ENCODE measurements at places on chromosomes 6 and 20.

DNA sequence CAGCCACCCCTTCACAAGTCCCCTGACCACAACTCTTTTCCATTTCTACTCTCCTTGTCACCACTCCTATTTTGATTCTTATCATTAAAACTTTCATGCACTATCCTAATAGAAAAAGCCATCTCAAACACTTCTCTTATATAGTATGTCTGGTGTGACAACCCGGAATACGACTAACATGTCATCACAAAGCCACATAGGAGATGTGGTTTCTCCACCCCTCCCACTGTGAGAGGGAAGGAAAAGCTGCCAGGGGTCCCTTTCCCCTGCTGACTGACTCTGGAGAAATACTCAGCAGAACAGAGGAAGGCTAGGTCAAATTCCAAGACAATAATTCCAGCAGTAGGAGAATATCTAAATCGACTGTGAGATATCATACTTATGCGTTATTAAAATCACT lies 193.0 kb upstream of the KCNK16 start:
- no peak for DNase-seq

DNA sequence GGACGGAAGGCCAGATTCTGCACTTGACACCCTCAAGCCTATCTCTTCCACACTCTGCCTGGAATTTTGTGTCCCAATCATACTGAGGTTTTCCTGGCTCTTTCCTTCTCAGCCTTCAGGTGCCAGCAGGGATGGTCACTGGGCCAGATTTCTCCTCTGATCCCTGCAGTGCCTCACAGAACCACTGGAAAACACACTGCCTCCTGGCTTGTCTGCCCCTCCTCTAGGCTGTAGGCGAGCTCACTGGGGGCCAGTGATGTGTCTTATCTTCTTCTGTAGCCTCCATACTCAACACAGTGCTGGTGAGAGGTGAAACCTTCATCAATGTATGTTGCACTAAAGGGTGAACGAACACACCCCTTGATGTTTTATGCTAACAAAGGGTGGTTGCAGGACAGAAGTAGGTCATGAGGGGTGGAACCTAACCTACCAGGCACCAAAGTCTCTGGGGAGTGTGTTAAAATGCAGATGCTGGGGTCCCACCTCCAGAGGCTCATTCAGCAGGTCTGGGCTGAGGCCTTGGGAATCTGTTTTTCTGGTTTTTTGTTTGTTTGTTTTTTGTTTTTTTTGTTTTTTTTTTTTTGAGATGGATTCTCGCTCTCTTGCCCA lies 80.3 kb downstream of the CDH26 start:
- no peak for DNase-seq

DNA sequence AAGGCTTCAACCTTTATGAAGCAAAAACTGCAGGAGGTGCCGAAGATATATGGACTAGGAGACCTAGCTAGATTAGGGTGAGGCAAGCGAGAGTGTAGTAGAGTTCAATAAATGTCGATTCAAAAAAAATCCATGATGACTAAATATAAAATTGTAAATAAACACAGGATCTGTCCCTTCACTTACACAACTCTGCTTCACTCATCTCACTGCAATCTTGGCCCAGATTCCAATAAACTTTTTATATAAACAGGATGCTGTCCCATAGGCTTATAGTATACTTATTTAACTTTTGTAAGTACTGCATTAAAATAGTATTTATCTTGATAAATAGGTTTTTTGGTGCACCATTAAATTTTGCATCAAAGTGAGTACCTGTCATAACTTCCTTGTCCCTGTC lies 648.4 kb upstream of the NRSN1 start:
- no peak for DNase-seq

GRCh38 chr20:56605261-56605996 lies 23.7 kb upstream of the TFAP2C start:
- no peak for DNase-seq

GRCh38 chr6:111027219-111027618 lies 45.4 kb downstream of the RPF2 start:
- peak; percentile 24 for DNase-seq

- DNase-seq, result no peak
Observed at GRCh38 chr6:133501675-133502270, 260.6 kb downstream of the EYA4 start.

- DNase-seq, result peak; percentile 32
Observed at GRCh38 chr20:34876406-34877282, at the start of gene ACSS2. Gene ACSS2 (plus strand): TSS chr20:34876612. CDS start chr20:34876646, 34 bp downstream.

GRCh38 chr6:116017546-116018295 lies 43.0 kb downstream of the FRK start:
- DNase-seq, result no peak

GRCh38 chr6:40325041-40325440 lies 262.1 kb downstream of the LRFN2 start:
- no peak for DNase-seq

Measured in KBM-7 (cell line).